ENCODE measurements at places on chromosomes 2 and 18.

DNA sequence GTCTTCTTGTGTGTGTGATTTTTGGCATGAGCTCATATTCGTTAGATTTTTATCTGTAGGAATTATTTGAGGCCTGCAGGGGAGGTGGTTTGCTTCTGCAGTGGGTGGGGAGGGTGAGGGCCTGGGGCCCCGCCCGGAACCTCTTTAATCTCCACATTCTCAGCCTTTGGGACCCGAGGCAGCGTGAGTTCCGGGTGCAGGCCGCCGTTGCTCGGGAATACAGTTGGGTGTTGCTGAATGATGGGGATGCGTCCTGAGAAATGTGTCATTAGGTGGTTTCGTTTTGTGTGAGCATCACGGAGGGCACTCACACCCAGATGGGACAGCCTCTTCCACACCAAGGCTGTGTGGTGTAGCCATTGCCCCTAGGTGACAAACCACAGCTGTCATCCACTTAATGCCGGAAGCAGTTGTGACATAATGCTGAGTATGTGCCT lies 13.7 kb upstream of the GAL3ST2 start:
- DNase-seq = no peak

- DNase-seq = no peak
Measured at GRCh38 chr2:240362216-240362755, 73.2 kb upstream of the GPC1 start.

GRCh38 chr18:62637807-62638687 lies 77.3 kb upstream of the PHLPP1 start:
- DNase-seq = no peak

DNA sequence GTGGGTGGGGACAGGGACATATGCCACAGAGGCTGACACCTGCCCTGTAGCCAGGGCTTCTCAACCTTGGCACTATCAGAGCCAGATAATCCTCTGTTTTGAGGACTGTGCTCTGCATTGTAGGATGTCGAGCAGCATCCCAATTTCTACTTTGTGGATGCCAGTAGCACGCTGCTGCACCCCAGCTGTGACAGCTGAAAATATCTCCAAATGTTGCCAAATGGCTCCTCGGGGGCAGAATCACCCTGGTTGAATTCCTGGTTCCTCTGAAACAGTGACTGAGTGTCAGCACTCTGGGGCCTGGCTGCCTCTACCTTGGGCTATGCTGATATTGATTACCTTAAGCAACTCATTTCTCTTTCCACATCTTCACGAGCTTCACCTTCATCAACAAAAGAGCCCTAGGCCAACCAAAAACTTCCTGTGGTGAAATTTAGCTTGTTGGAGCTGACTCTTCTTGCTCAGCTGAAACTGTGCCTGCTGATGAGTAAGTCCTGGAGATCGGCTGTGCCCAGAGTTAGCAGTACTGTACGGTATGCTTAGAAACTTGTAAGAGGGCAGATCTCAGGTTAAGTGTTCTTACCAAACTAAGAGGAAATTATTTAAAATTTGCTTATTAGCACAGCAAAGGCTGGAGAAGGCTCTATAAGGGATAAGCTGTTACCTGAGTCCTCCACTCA lies 138.1 kb downstream of the SEPTIN10 start:
- DNase-seq = no peak

DNA sequence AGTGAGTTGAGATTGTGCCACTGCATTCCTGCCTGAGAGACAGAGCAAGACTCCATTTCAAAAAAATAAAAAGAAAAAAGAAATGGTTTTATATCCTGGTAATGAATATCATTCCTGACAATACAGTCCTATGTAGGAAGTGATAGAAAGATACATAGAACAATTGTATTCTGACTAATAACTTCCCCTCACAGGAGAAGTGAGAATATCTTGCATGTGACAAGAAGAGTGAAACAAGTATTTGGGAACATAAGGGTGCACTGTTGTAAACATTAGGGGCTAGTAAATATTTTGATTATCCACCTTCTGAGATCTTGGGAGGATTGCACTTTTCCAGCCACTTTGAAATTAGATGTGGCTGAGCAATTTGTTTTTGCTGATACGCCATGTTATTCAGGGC lies 40.7 kb downstream of the KLHL14 start:
- no peak for DNase-seq

DNA sequence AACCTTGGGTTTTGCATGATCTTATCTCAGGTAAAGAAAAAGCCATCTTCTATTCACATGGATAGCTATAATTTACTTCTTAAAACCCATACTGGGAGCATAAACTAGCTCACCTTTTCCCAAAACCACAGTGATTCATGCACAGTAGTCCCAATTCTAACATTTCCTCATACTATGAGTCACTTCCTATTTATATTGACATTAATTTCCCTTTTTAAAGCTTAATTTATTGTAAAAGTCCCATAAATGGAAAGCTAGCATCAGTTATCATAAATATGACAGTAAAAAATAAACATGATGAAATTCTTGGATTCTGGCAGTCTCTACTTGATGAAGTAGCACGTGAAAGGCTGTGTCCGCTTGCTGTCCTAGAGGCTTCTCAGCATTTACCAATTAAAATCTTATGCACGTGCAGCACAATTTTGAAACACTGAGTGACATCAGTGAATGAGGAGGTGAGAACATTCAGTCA lies 180.1 kb downstream of the CDH2 start:
- DNase-seq = no peak

All from NCI-H2227 treated with DMSO at 0.1 percent for 48 hours (cell line).